Psoas muscle (tissue), 8 donors: ENCODE measurements at places on chromosomes 1 and 21. TPM values are rescaled to one million over a fixed set of nuclear protein-coding genes. Genes with fewer than 3 reads are reported as not detected.
A peak's percentile ranks its signal among the peaks of the same experiment; 100 is the strongest.

Gene TAS1R1
- not detected for total RNA-seq

Gene KCNA3
- not detected for total RNA-seq

DNA sequence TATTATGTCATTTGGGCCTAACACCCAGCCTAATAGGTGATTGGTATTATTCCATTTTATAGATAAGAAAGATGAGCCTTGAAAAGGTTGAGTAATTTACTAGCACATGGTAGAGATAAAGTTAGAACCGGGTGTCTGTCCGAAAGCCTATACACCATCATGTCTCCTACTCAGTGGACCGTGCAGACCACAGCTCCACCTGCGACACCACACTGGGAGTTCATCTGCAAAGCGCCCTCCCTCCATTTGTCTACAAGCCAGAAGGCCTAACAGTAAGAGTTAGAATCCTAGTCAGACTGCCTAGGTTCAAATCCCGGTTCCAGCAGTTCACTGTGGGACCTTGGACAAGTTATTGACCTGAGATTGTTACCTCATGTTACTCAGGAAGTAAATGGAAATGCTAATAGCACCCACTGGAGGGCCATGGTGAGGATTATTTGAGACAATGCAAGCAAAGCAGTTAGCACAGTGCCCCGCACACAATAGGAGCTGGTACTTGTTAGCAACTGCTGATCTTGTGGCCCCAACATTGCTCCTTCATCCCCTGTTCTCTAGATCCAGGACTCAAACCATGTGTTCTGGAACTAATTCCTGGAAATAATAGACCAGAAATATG, 20.5 kb downstream of the ARMH1 start:
- no peak for DNase-seq

- DNase-seq, result no peak
These were observed 114.5 kb upstream of the KCNK2 start for GRCh38 chr1:214967865-214968575.

GRCh38 chr1:233090746-233091494, 140.5 kb downstream of the NTPCR start:
- DNase-seq, result no peak

DNA sequence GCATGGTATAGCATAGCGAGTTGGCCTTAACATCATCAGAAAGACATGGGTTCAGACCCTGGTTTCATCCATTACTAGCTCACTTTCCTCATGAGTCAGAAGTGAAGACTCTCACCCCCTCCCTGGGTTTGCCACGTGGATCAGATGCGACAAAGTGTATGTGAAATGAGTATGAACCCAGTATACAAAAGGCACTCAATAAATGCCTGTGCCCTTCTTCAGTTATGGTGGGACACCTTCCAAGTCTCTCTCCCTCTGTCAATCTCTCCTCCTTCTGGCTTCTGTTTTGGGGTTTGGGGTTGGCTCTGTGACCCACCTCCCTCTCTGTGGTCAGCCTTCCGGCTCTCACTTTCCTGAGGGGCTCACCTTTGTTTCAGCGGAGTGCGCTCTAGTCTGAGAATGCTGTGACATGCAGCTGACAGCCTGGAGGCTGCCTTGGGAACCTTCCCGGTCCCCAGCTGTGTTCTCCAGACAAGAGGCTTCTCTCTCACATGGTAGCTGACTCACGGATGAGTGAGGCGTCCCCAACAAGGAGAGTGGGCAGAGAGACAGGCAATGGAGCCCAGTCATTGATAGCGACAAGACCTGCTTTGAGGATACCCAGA, 155.0 kb upstream of the EDN2 start:
- DNase-seq, result peak; percentile 32

- no peak for DNase-seq
These were observed 16.3 kb downstream of the SPATA46 start for GRCh38 chr1:162360237-162360873.

- no peak for DNase-seq
These were observed 34.7 kb downstream of the CHD5 start for GRCh38 chr1:6145396-6145750.

Gene LCE6A
- not detected for total RNA-seq

DNA sequence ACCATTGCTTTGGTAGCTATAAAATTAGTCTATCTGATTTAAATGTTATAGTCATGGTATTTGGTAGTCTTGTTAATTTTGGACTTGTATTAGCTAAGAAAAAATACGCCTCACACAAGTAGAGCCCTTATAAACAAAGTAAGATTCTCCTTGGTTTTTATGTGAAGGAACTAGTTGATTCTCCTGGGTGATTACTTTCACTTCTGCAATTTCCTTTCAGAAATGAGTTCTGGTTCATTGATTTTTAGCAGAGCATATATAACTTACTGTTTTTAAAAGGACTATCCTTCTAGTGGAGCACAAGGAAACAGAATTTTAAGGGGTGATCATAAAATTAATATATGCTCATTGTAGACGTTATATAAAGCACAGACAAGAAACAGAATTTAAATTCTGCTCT, 120.1 kb downstream of the BACH1 start:
- DNase-seq, result no peak

Gene PPFIA4
- 55.5 TPM for total RNA-seq

Gene NTMT2
- not detected for total RNA-seq

DNA sequence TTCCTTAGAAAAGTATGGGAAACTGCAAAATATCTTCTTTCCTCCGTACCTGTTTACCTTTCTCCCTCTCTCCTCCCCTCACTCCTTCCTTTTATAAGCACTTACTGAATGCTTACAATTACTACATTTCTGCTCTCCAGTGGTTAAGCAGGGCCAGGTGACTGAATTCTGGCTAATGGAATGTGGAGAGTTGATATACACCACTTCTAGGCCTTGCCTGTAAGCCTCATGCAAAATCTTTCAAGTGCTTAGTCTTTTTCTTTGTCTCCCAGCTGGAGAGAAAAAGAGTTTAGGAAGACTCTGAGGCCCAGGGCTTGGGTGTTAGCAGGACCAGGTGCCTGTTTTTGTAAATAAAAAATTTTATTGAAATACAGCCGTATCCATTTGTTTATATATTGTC, 77.7 kb upstream of the CACNA1E start:
- DNase-seq, result no peak

Gene OR2G6
- not detected for total RNA-seq

- DNase-seq, result no peak
These were observed 4.1 kb downstream of the KRTAP13-4 start for GRCh38 chr21:30434033-30434631.

GRCh38 chr1:234413990-234414389, 40.7 kb downstream of the COA6 start:
- DNase-seq, result no peak

GRCh38 chr1:151902858-151903257, 6.5 kb downstream of the THEM4 start:
- no peak for DNase-seq

DNA sequence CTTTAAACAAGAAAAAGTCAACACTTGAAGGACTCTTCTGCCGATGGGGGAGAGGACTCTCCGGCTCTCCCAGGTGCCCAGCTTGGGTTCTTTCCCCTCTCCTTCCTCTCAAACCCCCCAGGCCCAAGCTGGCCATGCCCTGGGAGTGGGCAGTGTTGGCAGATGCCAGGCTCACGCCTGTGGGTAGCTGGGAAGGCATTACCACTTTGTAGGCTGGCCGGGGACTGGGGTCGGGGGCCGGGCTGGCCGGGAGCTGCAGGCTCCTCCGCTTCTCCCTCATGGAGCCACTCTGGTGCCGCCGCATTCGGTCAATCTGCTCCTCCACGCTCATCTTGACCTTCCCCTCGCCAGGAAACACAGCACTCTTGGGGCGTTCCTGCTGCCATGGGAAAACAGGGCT, 16.4 kb upstream of the GOLT1A start:
- no peak for DNase-seq

DNA sequence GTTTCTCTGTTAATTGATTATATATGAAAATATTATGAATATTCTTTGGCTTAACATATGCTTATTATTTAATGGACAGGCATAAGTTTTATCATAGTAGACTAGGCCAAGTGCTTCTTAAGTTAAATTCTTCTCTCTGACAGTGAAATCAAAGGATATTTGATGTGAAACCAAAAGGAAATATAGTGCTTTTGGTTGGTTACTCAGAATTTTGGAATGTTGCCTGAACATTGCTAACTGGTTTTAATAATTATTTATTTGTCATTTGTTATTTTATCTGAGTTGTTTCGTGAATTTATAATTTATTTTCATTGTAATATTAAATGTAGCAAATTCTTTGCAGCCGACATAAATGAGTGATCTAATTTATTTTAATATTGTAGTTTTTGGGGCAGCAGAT, 18.3 kb downstream of the HOOK1 start:
- no peak for DNase-seq

GRCh38 chr1:54408147-54409066, 2.2 kb upstream of the SSBP3 start:
- peak; percentile 51 for DNase-seq

GRCh38 chr1:66931590-66931989, 6.8 kb downstream of the MIER1 start:
- DNase-seq, result no peak

GRCh38 chr1:169326261-169326955, 41.2 kb downstream of the NME7 start:
- no peak for DNase-seq

- DNase-seq, result peak; percentile 54
These were observed 141.7 kb downstream of the EIF4G3 start for GRCh38 chr1:21034725-21035628.

Gene CATSPERE
- total RNA-seq, result 0.60 TPM

Gene RGS4
- total RNA-seq, result 0.13 TPM

GRCh38 chr1:107941531-107941930, 23.4 kb downstream of the VAV3 start:
- DNase-seq, result no peak

- peak; percentile 42 for DNase-seq
These were observed 183.3 kb upstream of the JUN start for GRCh38 chr1:58966917-58967740.

GRCh38 chr1:20588634-20589225, at the start of gene CDA:
CDA (plus strand) TSS chr1:20589097; CDS start chr1:20589130, 33 bp downstream.
- DNase-seq, result peak; percentile 54

- no peak for DNase-seq
These were observed 23.1 kb upstream of the ATP6V1G3 start for GRCh38 chr1:198563583-198563982.

Gene NKAIN1
- total RNA-seq, result 3.7 TPM

Gene C1orf87
- total RNA-seq, result not detected
